ENCODE measurements at places on chromosomes 5 and 9.

GRCh38 chr9:123338710-123339665 is 17.0 kb upstream of the CRB2 start:
- DNase-seq, result peak; percentile 71

DNA sequence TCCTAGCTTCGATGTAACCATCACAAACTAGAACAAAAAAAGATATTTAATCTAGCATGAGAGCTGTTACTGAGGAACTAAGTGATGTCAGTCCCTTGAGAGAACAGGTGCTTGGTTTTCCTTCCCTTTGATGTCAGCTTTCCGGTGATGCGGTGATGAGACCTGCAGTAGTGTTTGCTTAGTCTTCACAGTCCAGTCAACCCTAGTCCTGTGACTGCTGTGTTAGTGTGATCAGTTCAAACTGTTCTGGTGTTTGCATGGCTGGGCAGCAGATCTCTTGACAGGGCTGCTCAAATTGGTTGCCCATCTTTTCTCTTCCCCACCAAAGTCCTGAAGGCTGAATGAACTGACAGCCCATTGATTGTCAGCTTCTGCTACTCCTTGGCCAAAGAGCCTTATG is 608.6 kb upstream of the DAB2 start:
- DNase-seq, result no peak

DNA sequence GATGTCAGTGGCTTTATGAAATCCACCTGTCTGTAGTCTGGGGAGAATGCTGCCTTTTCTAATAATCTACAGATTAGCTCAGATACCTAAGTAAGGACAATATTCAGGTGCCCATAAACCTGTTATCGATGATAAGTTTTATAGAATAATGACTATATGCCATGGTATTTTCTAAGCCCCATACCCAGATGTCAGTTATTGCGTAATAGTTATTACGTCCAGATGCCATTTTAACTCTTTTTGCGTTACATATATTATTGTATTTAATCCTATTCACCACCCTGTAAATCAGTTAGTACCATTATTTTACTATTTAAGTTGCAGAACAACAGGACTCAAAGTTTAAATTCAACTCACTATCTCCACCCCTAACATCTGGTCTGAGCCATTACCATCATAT is 1343.9 kb upstream of the ACO1 start:
- DNase-seq, result no peak

- no peak for DNase-seq
Measured at GRCh38 chr5:33888587-33888986, 3.2 kb downstream of the ADAMTS12 start.

GRCh38 chr5:77851176-77852067 is 75.3 kb upstream of the TBCA start:
- DNase-seq, result no peak

- DNase-seq, result no peak
Measured at GRCh38 chr9:2700909-2701550, 16.3 kb upstream of the KCNV2 start.

- no peak for DNase-seq
Measured at GRCh38 chr5:51902512-51902911, 519.3 kb downstream of the ISL1 start.

GRCh38 chr5:131209506-131210150 is 38.9 kb downstream of the LYRM7 start:
- DNase-seq, result peak; percentile 47

DNA sequence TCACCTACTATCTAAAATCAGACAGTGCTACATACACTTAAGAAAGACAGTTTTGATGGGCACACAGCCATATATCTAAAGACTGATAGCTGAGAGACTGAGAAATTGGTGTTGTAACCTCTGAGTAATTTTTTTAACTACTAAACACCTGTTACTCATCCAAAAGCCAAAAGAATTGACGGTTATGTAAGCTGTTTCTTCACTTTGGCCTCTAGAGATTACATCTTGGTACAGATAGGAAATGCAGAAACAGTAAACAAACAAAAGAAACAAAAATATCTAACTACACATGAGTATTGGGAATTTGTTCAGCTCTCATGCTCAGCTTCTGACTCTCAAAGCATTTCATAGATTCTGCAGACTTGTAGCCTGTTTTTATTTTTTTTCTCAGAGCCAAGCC is 152.1 kb upstream of the GAS1 start:
- DNase-seq, result no peak

- DNase-seq, result no peak
Measured at GRCh38 chr5:147643142-147643541, 133.3 kb upstream of the DPYSL3 start.

DNA sequence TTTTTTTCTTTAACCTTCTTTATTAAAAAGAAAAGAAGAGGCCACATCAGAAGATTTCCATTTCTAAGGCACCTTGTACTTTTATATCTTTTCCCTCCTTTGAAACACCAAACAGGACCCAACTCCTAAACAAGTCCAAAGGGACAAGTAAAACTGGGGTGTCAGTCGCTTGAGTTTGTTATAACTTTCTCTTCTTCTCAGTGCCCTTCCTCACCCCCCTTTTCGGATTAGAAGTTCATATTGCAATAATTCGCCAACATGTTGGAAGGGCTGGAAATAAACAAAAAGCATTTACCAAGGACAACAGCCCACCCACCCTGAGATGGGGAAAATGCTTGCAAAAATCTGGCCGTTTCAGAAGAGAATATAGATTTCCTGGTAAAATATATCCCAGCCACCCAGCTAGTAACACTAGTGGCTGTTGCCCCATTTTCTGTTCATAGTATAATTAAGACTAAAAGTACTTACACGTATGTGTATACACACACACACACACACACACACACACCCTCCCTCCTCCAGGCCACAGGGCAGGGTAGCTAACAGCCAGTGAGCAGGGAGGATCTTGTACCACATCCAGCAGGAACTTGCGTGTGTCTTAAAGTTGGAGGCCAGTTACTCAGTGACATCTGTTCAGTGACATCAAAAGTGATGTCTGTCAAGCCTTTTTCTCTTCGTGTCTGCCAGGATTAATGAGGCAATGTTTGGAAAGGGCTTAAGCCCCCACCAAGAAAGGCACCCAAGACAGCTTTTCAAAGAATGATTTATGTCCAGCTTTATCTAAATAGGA is 149.1 kb upstream of the KLF4 start:
- DNase-seq, result no peak

DNA sequence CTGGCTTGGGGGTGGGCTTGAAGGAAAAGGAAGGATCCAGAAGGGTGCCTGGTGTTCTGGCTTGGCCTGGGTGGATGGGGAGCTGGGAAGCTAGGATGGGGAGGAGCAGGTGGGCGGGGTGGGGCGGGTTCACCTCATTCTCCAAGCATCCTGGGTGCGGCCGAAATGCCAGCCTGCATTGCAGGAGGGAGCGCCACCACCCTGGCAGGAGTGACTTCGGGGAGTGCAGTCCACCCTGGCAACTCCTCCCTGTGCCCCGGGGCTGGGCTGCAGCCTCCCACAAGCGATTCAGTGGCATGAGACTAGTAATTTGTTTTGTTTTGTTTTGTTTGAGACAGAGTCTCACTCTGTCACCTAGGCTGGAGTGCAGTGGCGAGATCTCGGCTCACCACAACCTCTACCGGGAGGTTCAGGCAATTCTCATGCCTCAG is 5.5 kb downstream of the TTC16 start:
- DNase-seq, result no peak

DNA sequence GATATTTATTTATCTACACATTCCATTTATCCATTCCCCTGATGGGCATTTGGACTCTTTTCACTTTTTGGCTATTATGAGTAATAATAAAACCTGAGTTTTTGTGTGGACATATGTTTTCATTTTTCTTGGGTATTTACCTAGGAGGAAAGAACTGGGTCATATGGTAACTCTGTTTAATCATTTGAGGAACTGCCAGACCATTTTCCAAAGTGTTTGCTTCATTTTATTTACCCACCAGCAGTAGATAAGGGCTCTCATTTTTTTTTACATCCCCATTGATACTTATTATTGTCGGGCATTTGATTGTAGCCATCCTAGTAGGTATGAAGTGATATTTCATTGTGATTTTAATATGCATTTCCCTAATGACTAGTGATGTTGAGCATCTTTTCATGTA is 7.7 kb upstream of the PTPDC1 start:
- DNase-seq, result no peak

DNA sequence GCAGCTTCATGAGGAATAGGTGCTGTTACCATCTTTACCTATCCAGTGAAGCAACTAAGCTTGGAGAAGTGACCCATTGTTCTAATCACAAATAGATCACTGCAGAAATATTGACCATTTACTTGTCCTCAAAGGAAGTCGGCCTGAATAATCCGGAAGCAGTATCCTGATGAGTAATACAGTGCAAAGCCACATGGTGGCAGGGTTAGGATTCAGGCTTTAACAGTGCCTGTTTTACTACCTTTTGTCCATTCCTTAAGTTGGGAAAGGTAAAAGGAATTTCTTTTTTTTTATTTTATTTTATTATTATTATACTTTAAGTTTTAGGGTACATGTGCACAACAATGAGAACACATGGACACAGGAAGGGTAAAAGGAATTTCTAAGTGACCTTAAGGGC is 336.3 kb downstream of the KDM4C start:
- DNase-seq, result no peak

GRCh38 chr5:173973616-173973969 is 15.4 kb upstream of the C5orf47 start:
- no peak for DNase-seq

DNA sequence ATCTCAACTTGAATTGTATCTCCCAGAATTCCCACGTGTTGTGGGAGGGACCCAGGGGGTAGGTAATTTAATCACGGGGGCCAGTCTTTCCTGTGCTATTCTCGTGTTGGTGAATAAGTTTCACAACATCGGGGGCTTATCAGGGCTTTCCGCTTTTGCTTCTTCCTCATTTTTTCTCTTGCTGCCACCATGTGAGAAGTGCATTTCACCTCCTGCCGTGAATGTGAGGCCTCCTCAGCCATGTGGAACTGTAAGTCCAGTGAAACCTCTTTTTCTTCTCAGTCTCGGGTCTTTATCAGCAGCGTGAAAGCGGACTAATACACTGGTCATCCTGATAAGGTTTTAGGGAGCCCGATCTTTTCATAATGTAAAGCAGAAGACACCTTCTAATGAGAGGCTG is 687.0 kb upstream of the FTMT start:
- DNase-seq, result no peak

GRCh38 chr5:150159031-150159430 is 3.4 kb upstream of the PDGFRB start:
- DNase-seq, result no peak

GRCh38 chr5:51977014-51977413 is 593.8 kb downstream of the ISL1 start:
- no peak for DNase-seq

DNA sequence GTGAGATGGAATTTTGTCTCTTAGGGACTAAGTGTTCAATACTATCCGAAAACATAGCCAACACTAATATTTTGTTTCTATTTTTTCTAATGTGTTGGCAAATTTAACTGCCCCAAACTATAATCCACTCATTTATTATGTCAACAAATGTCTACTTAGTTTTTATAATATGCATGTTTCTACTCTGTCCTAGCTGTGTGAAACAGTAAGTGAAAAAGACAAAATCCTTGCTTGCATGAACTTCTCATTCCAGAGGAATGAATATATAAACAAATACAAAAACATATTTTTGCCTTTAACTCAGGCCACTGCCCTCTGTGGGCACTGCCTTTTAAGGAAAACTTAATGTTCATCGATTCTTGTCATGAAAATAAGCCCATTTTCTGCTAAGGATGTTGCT is 1275.4 kb upstream of the CDH18 start:
- no peak for DNase-seq

DNA sequence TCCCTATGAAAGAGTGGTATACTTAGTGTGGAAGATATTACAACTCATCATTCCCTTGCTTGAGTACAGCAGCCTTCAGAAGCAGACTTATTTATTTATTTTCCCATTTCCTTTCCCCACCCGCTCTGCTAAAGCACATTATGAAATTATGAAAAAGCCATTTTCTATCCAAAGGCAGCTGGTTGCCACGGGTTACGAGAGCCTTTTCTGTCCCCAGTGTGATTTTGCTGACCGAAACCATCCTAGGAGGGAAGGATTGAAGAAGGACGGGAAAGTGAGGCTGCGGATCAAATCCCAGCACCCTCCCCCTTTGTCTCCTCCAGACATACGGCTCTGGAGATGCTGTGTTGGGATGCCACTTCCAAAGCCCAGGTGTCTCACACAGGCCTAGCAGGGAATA is 246.9 kb downstream of the TLR4 start:
- no peak for DNase-seq

DNA sequence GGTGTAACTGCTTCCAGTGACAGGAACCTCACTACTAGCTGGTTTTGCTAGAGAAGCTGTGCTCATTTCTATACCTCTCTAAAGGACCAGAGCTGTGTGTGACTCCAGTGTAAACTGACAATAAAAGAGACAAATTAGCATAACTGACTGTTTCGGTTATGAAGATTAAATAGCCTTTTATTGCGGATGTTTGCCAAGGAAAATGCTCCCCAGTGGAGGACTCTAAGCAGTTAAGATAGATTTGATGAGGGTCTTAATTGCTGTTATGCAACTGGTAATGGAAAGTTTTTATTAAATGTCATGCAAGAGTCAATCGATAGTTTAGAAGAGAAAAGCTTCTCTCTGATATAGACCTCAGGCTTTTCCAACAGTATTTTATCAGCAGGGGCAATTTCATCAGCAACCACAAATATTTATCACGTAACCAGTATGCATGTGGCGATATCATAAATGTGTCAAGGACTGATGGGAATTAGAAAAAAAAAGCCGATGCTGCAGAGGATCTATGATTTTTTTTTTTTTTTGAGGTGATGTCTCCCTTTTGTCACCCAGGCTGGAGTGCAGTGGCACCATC is 275.2 kb upstream of the DMAC1 start:
- DNase-seq, result no peak

DNA sequence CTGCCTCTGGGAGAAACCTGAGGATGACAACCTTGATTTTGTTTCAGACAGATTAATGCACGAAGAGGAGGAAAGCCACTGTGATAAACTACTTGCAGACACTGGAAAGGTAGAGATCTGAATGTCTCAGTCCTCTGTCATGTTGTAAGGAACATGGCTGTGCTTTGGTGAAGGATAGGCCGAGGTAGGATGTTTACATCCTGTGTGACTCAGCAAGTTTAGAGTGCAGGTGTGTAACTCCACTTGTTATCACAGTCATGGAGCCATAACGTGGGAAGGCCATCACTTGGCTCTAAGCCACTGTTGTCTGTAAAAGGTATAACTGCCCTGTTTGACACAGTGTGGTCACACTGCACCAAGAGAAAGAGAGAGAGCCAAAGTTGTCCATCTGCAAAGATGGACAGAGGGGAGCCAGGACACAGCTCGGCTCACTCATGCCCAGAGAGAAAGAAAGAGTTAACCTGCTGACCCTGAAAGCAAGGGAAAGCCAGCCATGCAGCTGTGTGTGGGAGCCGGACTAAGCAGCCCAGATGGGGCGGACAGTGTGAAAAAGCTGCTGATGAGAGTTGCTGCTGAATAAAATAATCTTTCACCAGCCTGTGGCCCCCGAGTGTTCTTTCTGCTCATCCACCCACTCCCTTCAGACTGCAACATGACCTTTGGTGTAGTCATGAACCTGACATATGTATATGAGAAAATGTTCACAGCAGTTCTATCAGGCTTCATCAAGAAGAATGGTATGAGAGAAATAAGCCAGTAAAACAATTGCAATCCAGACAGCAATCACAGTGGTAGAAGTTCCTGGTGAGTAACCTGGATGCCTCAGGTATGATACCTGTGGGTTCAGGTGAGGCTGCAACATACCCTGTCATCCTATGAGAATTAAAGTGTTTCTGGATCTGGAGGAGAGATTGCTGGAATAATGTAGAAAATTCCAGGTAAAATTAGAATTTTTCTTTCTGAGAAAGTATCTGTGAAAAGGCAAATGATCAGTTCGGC is 115.9 kb downstream of the TARS1 start:
- DNase-seq, result no peak

- peak; percentile 37 for DNase-seq
Measured at GRCh38 chr5:134543820-134544614, 18.5 kb downstream of the JADE2 start.

- DNase-seq, result no peak
Measured at GRCh38 chr9:69824499-69825252, 4.1 kb downstream of the CFAP95 start.
